ENCODE measurements at places on chromosomes 4 and X.

GRCh38 chrX:39125834-39126233 lies 324.6 kb downstream of the MID1IP1 start:
- DNase-seq = no peak

GRCh38 chr4:101288365-101289145 lies 58.8 kb downstream of the PPP3CA start:
- DNase-seq = no peak

GRCh38 chr4:69760455-69760854 lies at the start of gene SULT1B1:
SULT1B1 (minus strand) TSS chr4:69760620; CDS start chr4:69755217, 5,403 bp downstream.
- no peak for DNase-seq

- no peak for DNase-seq
Measured at GRCh38 chr4:139619644-139620043, 46.0 kb upstream of the MGST2 start.

DNA sequence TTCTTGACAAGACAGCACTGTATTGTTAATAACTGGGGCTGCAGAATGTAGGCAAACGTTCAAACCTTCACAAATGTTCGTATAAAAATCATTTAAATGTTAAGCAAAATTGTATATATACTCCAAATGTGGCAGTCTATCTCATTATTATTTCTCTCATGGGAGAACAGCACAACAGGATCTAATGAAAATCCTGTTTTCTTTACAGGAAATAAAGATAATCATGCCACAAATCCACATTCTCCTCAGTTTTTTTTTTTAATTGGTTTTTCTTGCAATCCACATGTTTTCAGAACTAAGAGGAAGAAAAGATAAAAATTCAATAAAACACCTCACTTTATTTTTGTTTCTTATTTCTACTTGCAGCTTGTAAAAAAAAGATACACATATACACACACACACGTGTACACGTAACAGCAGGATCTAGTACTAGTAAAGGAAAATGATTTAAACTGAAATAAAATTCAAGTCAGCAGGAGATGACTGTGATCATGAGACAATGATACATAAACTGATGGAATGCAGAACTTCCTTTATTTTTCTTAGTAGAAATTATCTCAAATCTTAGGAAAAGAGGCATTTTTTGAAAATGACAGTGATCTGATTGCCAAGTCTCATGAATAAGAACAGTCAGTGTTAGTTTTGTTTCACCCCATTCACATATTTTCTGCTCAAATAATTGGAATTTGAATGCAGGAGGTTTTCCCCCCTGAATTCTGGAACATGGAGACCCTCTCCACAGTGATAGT lies 11.3 kb downstream of the APBB2 start:
- DNase-seq = no peak

GRCh38 chrX:51891821-51892551 lies 1.4 kb upstream of the MAGED1 start:
- DNase-seq = no peak

DNA sequence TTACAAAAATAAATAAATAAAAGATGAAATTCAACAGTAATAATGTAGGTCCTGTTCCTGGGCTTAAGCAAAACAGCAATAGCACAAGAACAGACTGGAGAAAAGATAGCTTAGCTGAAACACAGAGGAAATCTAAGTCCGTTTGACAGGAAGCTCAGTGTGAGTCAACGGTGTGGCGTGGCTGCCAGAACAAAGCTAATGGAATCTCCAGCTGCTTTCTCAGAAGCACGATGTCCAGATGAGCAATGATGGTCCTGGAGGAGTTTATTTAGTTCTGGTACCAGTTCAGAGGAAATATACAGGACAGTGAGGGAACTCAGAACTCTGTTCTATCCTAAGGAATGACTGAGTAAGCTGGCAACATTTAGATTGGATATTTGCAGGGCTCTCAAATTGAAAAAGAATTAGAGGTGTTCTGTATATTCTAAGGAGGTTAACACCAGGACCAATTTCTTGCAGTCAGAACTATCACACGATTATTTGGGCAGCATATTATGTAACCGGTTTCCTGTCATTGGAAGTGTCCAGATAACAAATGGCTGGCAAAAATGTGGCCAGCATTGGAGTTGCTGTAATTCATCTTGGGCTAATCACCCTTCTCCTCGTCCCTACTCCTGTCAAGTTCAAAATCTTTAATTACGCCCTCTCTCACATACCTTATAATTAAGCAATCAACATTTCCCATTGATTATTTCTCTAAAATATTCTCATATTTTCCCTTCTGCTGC lies 12.7 kb downstream of the GAB3 start:
- DNase-seq = no peak

DNA sequence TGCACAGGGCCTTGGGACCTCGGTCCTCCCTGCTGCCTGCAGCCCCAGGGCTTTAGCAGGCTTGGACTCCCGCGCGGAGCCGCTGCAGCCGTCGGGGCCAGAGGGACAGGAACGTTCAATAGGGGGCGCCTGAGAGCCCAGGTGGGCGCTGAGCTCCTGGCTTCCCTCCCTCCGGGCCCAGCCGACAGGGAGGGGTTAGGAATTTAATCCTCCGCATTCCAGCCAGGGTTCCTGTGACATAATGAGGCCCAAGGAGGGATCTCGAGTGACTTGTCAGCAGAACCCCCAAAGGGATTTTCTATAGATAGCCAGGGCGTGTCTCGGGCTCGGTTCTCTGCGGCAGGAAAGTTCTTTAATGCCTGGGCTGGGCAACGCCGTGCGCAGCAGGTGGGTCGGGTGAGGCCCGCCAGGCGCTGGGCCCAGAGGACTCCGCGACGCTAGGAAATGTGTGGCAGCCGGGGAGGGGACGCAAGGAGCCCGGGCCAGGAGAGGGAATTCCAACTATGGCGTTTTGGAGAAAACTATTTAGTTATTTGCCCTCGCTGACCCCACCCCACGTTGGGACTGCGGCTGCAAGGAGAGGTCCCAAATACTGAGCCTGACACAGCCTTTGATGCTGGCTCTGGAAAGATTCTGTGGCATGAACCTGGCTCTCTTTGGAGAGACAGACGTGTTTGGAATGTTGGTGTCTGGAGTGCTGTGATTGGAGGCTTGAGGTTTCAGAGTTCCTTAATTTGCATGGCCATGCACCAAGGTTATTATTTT lies 285.2 kb upstream of the GATB start:
- DNase-seq = no peak

DNA sequence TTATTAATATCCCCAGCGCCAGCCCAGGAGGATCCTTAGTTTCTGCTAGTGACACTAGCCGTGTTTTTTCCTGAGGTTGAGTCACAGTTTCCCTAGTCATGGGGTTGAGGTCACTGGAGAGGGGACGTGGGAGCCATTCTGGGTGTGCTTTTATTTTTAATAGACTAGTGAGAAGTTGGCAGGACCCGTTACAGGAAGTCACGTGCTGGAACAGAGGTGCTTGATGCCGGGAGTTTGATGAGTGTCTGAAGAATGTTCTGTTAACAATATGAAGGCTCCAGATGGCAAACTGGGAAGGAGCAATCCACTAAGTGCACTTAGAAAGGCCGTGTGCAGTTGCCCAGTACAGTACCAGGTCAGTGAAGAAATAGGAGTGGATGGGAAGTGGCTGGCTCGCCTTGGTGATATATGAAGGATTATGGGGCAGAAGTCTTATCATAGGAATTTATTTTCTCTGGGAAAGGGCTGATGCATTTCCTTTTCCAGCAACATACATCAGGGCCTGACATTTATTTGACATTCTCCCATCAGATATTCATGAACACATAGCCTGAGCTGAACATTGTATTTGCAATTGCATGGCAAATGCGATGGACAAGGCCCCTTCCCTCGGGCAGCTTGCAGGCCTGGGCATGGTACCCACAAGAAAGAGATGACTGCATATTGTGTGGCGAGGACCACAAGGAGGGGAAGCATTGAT lies 291.8 kb downstream of the FBXW7 start:
- DNase-seq = no peak

DNA sequence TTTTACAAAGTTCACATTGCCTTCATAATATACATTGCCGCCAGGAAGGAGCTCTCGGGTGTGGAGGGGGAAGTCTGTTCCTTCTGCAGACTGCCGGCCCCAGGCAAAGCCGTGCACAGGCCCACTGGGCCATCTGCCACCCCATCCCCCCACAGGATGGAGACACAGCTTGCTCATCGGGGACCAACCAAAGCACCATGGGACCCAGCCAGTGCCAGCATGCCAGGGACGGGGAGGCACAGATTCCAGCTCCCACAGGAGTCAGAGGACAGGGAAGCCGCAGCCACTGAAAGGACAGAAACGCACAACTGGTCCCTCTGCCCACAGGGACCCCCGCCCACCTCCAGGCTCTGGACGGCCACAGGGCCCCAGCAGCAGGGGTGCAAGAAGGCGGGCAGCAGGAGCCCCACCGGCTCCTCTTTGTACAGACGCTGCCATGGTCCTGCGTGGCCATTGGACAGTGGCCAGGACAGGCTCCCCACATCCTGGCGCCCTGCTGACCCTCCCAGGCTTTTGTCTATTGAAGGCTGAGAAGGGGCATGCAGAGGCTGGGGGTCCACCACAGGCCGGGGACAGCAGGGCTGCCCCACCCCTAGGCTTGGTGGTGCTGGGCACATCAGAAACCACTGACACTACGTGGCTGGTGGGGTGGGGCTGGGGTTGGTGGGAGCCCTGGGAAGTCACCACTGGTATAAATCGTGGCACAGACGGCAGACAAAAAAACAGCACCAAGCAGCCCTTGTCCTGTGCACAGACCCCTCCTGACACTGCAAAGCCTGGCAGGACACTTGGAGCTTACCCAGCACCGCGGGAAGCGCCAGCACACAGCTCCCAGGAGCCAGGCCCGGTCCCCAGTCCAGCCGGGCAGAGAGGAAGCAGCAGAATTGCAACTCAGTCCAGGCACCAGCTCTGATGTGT lies 89.0 kb downstream of the FAM53A start:
- DNase-seq = no peak

GRCh38 chrX:104254442-104255115 lies at the start of gene ESX1:
ESX1 (minus strand) TSS chrX:104254933; CDS start chrX:104254849, 84 bp downstream.
- DNase-seq = no peak

DNA sequence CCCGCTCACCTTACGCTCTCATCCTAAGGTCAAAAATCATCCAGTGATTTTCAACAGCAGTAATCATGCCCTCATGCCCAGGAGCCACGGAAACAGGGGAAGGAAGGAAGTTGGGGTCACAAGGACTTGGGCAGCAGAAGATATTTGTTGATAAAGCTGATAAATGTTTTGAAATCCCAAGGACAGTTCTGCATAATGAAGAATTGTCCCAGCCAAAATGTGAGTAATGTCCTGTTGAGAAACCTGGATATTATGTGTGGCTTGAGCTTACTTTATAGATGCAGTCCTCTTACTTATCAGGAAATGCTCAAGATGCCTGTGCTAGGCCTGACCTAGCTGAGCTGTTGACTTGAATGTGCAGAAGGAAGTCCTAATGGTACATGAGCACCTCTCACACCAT lies 263.0 kb upstream of the ZFP42 start:
- no peak for DNase-seq

GRCh38 chr4:154467886-154468285 lies 23.7 kb downstream of the DCHS2 start:
- no peak for DNase-seq

DNA sequence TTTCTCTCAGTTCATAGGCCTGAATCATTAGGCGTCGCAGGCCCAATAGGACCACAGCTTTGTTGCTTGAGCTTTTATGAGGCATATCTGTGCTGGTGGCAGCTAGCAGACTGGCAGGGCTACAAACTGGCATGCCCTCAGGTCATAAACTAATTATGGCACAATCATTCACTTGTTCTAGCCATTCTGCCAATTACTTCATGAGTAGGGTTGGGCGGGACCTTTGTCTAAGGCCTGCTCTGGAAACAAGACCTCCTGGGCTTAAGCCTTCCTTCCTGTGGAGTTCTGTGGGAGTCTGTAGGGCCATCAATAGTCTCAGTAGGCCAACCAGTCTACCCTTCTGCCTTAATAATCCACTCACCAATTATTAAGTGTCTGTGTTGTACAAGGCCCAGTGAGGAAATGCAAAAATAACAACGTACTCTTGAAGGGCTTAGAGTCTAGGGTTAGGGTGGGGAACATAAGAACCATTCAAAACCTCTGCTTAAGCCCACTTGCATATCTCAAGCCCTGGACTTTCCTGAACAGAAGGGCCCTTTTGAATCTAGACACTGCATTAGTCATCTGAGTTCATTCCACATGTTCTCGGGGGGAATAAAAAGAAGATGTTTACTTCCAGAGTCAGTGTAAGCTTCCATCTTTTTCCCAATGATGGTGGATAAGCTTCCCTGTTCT lies 44.5 kb downstream of the SHROOM4 start:
- DNase-seq = no peak

DNA sequence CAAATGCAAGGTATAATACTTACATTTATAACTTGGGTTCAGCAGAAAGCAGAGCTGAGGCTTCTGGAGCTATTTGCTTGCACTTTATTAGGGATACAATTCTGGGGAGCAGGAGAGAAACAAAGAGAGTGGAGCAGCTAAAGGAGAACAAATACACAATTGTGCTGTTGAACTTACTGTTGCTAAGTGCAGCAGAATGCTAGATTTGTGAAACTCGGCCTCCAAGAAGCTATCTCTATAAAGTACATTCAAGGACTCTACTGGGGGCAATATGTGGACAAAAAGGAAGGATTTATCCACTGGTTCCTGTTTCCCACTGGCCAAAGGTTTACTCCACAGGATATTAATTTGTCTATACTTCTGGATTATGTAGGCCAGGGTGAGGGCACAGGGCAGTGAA lies 86.8 kb downstream of the PPP1R2C start:
- DNase-seq = no peak

DNA sequence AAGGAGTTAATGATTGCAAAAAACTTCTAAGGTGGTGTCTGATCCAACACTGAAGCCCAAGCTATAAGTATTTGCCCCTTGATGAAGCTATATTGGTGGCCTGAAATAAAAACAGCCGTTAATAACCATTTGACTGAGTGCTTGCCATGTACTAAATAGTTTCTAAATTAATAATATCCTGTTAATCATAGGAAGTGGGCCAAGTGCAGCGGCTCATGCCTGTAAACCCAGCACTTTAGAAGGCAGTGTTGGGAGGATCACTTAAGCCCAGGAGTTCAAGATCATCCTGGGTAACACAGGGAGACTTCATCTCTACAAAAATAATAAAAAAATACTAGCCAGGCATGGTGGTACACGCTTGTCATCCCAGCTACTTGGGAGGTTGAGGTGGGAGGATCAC lies 8.3 kb downstream of the NDP start:
- DNase-seq = no peak

DNA sequence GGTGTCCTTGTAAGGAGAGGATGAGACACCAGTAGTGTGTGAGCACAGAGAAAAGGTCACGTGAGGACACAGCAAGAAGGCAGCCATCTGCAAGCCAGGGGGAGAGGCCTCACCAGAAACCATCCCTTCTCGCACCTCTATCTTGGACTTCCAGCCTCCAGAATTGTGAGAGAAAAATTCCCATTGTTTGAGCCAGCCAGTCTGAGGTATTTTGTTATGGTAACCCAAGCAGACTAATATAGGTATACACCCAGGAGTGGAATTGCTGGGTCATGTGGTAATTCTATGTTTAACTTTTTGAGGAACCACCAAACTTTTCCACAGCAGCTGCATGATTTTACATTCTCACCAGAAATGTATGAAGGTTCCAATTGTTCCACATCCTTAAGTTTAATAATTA lies 25.6 kb downstream of the ZDHHC9 start:
- no peak for DNase-seq

GRCh38 chr4:94214703-94215319 lies 7.1 kb downstream of the SMARCAD1 start:
- no peak for DNase-seq

All from stimulated activated CD8-positive, alpha-beta memory T cell treated with anti-CD3 and anti-CD28 coated beads, Interleukin-15, amount 100 ng/mL, for 24 hours (primary cell).